ENCODE measurements at places on chromosomes 5 and 9. TPM values are rescaled to one million over a fixed set of nuclear protein-coding genes. Genes with fewer than 3 reads are reported as not detected.

The ANXA2R gene
- 1.1 TPM for polyA plus RNA-seq

The HRH2 gene
- 0.69 TPM for polyA plus RNA-seq

The TXN gene
- 115 TPM for polyA plus RNA-seq

The PCDHB15 gene
- 0.79 TPM for polyA plus RNA-seq

The CCDC171 gene
- polyA plus RNA-seq, result 0.22 TPM

The TXNDC8 gene
- polyA plus RNA-seq, result not detected

The CD274 gene
- polyA plus RNA-seq, result 2.6 TPM

The MAPK9 gene
- 15.5 TPM for polyA plus RNA-seq

The NDFIP1 gene
- polyA plus RNA-seq, result 50.8 TPM

The PCDHGA11 gene
- 0.32 TPM for polyA plus RNA-seq

The PCDHB13 gene
- 0.34 TPM for polyA plus RNA-seq

The PPIC gene
- 22.5 TPM for polyA plus RNA-seq

The ADGRV1 gene
- 1.6 TPM for polyA plus RNA-seq

The PRRC2B gene
- polyA plus RNA-seq, result 54.8 TPM

The SLC23A1 gene
- 0.78 TPM for polyA plus RNA-seq

The OR1Q1 gene
- not detected for polyA plus RNA-seq

The CLIC3 gene
- 3.0 TPM for polyA plus RNA-seq

The C1QTNF3 gene
- polyA plus RNA-seq, result 1.6 TPM

The GDA gene
- polyA plus RNA-seq, result 0.81 TPM

The GPR107 gene
- 13.3 TPM for polyA plus RNA-seq

The SLC25A2 gene
- not detected for polyA plus RNA-seq

The TNFSF8 gene
- 0.67 TPM for polyA plus RNA-seq

The SPATA31E1 gene
- polyA plus RNA-seq, result not detected

The GABRA6 gene
- polyA plus RNA-seq, result not detected

The SIT1 gene
- polyA plus RNA-seq, result 3.3 TPM

The CER1 gene
- polyA plus RNA-seq, result not detected

The IFNK gene
- not detected for polyA plus RNA-seq

Measured in adipose tissue (tissue), 3 donors.